ENCODE measurements at places on chromosomes 1 and 21.

GRCh38 chr1:109812691-109813393 lies 49.1 kb upstream of the EPS8L3 start:
- no peak for DNase-seq

DNA sequence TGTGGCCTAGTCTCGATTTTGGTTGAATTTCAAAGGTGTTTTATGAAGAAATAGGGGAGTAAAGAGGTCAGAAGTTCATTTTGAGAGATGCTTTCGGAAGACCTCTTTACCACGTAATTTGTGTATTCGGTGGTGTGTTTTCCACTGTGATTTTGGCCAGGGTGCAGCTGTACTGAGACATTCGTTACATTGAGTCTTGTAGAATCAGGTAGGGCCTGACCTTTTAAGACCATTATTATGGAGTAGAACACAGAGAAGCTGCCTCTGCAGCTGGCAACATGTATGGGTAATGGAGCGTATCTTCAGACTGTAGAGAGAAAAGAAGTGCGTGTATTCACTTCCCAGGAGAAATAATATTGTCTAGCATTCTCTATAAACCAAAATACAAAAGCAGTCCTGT lies 326.5 kb downstream of the PDE4B start:
- DNase-seq = no peak

GRCh38 chr1:7827126-7827955 lies 25.5 kb downstream of the UTS2 start:
- DNase-seq = no peak

- DNase-seq = no peak
Observed at GRCh38 chr1:57072401-57073110, 106.7 kb upstream of the C8B start.
